ENCODE measurements at places on chromosomes 5 and 9.

DNA sequence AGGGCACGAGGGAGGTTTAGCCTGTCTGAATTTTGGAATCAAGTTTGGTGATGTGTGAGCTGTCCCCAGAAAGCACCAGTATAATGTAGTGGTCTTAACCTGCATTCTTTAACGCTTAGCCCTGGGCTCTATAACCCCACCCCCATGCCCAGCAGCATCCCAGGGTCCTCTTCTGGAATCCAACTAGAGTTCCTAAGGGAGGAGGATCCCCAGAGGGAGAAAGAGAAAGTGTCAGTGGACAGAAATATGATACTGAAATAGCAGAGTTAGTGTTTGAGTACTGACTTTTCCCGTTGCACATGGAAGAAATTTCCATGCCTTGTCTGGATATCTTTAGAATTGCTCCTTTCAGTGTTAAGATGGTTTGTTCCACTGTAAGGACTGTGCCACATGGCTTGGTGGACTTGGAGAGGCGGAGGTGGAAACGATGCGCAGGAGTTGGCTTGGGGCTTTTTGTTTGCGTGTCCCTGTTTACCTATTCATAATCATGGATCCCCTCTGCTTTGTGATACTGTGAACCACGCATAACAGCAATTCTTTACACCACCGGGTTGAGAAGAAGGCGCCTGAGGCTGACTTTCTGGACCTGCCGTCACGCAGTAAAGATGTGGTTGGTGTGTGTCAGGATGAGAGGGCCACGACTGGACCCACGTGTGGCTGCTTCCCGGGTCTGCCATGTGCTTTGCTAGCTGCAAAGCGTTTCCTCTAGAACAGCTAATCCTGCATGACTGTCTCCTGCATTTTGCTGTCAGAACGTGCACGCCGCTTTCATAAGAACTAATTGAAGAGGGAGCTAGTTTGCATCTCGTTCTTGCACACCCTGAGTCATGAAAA, 142.3 kb downstream of the SMARCA2 start:
- DNase-seq = peak; percentile 42

DNA sequence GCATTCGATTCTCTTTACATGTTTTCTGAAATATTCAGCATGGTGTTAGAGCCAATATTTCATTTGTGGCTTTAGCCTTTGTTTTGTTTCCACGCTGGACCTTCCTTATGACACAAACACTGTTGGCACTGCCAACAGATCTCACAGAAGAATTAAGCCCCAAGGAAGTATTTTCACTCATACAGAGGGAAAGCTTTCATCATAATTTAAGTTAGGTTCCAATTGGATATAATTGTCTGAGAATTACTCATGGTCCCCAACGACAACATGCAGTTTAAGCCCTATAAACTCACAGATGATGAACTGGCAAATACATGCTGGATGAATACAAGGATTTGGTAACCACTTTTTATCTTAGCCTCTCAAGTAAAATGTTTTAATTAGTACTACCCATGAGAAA, 259.5 kb downstream of the EBF1 start:
- no peak for DNase-seq

DNA sequence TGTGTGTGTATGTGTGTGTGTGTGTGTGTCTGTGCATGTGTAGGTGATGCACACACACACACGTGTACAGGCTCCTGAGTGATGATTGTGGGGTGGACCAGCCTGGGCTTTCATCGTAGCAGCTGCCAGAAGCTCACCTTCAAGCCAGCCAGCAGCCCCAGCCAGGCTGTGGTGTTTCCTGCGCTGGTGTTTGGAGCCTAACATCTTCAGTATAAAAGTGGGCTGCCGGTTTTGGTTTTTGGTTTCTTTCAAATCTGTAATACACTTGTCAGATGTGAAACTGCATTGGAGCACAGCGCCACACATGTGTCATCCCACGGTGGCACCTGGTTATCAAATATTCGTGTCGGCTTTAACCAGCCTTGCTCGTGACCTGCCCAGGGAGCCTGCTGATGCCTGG, 114.2 kb downstream of the OLFM1 start:
- DNase-seq = no peak

DNA sequence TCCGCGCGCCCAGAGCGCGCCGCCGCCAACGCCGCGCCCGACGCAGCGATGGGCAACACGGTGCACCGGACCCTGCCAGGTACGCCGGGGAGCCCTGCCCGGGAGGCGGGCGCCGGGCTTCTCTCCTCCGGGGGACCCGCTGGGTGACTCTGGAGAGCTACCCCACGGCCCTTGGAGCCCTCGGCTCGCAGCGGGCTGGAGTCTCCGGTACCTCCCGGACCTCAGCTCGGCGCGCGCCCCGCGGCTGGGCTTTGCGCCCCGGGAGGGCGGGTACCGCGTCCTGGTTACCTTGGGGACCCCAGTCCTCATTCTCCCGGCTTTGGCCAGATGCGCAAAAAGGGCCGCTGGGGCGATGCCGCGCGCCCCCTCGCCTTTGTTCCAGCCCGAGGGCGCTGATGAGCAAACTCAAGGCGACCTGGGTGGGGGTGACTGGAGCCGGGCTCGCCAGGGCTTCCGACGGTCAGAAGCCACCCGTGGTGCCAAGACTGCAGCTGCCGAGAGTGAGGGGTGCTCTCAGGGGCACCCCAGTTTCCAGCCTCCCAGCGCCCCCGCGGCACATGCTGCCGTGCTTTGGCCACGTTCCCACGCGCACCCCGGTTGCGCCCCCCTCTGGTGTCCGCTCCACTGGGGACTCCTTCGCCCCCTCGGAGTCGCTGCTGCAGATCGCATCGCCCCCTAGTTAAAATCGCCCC, 442 bp downstream of the NEURL1B start:
- no peak for DNase-seq

DNA sequence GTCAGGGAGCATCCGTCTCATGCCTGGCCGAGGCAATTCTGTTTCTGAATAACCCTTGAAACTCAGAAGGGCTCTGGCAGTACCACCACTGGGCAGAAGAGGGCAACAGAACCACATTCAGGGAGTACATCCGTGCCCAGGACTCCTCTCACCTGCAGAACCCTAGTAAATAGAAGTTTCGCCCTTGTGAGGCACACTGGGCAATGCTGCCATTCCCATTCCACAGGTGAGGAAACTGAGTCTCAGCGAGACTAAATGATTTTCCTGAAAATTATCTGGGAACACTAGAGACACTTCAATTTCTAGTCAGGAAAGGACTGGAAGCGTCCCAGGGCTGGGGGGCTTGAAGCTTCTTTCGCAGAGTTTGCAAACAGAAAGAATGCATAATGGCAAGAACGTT, 74.7 kb downstream of the FGF1 start:
- DNase-seq = peak; percentile 67

Measured in Kasumi-1 (cell line).